ENCODE measurements at places on chromosomes 7 and 10.

DNA sequence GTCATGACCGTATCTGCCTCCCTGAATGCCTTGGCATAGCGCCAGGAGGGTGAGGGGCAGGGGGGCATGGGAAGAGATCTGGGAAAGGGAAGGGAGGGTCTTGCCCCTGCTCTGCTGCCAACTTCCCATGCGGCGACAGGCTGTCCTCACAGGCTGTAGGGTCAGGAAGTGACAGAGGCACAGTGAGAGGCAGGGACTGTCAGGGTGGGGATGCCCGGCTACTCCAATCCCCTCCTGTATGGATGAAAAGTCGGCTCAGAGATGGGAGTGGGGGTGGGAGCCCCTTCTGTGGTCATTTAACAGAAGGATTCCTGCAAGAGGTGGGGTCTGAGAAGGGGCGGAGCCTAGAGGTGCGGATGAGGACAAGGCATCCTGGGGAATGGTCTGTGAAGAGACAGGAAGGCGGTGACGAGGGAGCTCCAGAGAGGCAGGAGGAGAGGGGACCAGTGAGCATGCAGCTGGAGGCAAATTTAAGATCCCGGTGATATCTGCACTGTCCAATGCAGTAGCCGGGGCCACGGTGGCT lies 20.8 kb upstream of the UNC5B start:
- DNase-seq: peak; percentile 22

- no peak for DNase-seq
These were observed 42.9 kb downstream of the MALSU1 start for GRCh38 chr7:23341846-23342598.

DNA sequence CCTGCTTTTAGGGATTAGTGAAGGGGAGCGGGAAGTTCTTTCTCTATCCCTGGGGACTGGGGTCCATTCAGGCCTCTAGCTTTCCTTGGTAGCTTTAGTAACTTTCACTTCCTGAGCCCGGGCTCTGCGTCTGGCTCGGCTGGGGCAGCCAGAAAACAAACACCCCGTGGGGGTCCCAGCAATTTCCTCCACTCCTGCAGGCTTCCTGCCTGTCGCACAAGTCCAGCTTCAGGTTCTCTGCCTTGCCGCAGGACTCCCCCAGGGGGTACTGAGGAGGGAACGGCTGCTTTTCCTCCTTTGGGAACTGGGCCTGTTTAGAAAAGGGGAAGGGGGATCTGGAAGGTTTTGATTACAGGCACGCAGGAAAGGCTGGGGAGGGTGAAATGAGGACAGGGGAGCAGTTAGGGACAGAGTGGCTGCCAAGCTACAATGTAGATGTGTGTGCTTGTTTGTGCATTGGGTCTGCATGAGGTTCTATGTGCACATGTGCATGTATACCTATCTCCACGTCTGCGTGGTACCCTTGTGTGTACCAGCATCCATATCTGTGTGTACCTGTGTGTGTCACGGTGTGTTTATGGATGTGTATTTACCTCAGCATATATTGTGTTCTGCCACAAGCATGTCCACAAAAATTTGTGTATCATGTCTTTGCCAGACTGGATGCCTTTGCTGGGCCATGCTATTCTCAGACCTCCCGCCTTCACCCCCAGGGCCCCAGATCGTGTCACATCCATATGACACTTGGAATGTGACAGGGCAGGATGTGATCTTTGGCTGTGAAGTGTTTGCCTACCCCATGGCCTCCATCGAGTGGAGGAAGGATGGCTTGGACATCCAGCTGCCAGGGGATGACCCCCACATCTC lies 2.0 kb downstream of the KAZALD1 start:
- no peak for DNase-seq

GRCh38 chr7:80467069-80467468 lies 44.8 kb downstream of the GNAT3 start:
- DNase-seq: no peak

GRCh38 chr10:1119027-1119426 lies 62.8 kb downstream of the WDR37 start:
- no peak for DNase-seq

- DNase-seq: no peak
These were observed 1019.0 kb downstream of the XPNPEP1 start for GRCh38 chr10:108904163-108904838.

DNA sequence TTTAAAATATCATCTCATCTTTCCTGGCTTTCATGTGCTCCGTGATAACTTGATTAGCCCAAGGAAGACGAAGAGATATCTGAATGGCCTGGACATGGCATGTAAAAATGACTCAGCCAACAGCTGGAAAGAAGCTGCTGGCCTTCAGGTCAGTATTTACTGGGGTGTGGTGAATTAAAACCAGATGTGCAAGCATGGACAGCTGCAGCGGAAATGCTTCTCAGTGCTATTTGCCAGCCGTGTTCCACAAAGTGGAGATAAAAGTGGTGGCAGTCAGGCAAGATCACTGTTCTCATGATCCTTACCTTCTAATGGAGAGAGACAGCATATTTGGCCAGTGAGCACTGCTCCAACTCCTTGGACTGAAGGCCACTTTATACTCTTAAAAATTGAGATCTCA lies 203.1 kb upstream of the VSTM2A start:
- DNase-seq: no peak

DNA sequence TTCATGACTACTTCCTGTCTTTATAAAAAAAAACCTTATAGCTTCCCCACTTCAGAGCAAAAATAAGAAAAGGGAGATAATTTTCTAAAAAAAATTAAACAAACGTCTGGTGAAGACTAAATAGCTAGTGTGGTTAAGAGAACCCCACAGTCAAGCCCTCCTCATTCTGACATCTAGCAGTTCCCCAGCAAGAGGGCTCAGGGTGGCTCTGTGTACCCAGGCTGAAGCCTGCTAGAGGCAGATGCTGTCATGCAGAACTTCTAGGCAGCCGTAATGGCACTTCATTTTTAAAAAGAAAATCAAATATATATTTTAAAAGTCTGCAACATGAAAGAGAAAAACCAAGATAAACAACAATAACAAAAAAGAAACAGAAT lies 223.1 kb upstream of the KLF14 start:
- peak; percentile 79 for DNase-seq

- no peak for DNase-seq
These were observed 15.5 kb downstream of the LZTS2 start for GRCh38 chr10:101014966-101015581.

GRCh38 chr7:90180011-90180585 lies 25.8 kb downstream of the STEAP1 start:
- no peak for DNase-seq

Data from activated effector memory CD4-positive, alpha-beta T cell treated with anti-CD3 and anti-CD28 coated beads, Interleukin-2, amount 50 U/mL, for 16 hours (primary cell).